ENCODE measurements at places on chromosomes 7 and 10.

- DNase-seq = no peak
Measured at GRCh38 chr10:3494131-3494837, 290.7 kb downstream of the KLF6 start.

- DNase-seq = no peak
Measured at GRCh38 chr7:69932034-69932628, 333.9 kb downstream of the AUTS2 start.

DNA sequence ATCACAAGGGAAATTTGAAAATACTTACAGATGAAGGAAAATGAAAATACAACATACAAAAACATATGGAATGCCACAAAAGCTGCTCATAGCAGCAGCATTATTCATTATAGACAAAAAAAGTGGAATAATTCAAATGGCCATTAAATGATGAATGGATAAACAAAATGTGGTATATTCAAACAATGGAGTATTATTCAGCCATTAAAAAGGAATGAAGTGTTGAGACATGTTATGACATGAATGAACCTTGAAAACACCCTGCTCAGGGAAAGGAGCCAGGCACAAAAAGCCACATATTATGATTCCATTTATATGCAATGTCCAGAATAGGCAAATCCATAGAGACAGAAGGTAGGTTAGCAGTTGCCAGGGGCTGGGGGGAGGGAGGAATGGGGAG is 62.6 kb upstream of the SFMBT2 start:
- DNase-seq = no peak

DNA sequence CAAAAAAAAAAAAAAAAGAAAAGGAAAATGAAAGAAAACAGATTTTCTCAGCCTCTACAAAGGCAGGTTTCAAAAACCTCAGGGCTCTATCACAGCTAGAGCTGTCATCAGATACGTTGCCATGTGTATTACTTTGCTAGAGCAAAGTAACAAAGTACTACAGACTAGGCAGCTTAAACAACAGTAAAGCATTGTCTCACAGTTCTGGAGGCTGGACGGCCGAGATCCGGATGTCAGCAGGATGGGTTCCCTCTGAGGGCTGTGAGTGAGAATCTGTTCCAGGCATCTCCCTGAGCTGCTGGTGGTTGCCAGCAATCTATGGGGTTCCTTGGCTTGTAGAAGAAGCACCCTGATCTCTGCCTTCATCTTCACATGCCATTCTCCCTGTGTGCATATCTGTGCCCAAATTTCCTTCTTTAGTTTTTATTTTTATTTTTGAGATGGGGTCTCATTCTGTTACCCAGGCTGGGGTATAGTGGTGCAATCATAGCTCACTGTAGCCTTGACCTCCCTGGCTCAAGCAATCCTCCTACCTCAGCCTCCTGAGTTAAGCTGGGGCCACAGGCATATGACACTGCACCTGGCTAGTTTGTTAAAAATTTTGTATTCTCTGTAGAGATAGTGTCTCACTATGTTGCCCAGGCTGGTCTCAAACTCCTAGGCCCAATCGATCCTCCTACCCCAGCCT is 48.9 kb upstream of the KDM7A start:
- DNase-seq = no peak

- no peak for DNase-seq
Measured at GRCh38 chr10:5840314-5841307, 27.4 kb upstream of the GDI2 start.

DNA sequence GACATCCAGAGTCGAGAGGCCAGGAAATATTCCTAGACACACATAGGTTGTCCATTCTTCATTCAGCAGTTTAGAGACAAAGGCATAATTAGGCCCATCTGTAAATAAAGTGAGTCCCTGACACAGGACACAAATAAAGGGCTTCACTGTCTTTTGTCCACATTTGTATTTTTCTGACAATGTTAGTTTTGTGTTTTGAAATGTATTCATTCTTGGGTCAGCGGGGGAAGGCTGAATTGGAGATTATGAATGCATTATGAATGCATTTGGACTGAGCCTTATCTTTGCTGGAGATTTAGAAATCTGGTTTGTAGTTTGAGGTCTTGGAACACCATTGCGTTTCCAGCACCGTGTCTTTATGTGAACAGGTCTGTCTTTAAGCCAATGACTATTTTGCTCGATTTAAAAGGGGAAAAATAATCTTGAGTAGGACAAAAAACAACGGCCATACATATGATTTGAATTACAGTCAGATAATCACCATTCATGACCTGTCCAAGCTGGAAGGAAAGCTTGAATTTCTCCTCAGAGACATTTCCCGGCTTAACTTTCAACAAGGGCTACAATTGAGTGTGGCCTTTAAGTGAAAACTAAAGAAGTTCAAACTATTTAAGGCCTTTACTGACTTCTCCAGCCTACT is 334.8 kb downstream of the WDR11 start:
- no peak for DNase-seq

DNA sequence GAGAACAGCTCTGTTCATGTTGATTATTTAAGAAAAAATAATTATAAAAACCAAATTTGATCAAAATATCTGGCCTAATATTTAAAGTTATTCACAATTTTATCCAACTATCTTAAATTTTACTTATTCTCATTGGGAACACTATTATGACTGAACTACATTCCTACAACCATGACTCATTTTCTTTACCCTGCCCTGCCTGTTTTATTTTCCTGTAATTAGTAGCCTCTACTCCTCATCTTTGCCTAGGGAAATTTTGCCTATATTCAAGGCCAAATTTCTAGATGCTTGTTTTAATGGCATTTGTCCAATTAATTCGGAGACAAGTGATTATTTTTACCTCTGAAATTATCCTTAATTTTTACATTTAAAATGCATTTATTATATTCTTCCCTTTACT is 289.7 kb upstream of the TMEM229A start:
- DNase-seq = no peak

DNA sequence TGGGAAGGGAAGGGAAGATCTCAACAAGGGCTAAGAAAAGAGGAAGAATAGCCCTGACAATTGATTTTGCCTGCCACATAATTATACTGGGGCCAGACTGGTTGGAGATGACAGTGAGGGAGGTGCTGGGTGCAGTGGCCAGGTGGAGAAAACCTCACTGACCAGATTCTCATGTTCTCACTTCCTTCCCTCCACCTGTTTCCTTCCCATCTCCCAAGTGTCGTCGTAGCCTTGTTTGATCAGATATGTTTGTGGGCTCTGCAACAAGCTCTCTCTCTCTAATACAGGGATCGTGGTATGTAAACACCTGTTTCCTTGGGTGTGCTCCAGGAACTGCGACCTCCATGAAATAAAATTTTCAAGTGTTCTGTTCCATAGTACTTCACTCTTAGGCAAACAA is 60.2 kb downstream of the VCL start:
- no peak for DNase-seq

DNA sequence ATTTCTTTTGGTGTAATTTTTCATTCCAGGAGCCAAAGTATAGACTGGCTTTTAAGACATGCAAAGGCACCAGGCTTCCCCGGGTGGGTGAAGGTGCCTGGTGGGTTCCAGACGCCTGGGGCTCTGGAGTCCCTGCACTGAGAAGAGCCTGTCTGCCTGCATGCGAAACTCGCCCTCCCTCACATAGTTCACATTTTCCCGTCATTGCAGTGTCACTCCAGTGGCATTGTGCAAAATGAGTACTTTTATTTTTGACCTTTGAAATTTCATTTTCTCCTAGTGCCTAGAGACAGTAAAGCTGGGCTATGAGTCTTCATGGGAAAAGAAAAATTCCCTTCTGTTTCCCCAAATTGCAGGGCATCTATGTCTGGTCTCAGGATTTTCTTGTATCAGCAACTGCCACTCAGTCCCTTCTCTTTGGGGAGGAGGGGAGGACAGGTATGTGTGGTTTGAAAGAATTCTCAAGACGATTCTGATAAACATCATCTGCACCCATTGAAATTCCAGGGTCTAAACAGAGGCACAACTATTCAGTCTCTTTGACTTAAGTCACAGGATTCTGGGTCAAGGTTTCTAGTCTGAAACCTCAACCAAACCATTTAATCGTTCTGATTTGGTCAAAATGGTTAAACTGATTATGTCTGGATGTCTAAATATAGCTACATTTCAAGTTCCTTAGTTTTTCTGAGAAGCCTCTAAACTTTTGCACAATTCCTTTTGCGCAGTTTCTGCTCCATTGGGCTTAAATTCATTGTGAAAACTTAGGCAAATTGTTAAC is 107.8 kb downstream of the CYP26A1 start:
- no peak for DNase-seq

- DNase-seq = no peak
Measured at GRCh38 chr7:24763303-24763901, 6.1 kb upstream of the GSDME start.

DNA sequence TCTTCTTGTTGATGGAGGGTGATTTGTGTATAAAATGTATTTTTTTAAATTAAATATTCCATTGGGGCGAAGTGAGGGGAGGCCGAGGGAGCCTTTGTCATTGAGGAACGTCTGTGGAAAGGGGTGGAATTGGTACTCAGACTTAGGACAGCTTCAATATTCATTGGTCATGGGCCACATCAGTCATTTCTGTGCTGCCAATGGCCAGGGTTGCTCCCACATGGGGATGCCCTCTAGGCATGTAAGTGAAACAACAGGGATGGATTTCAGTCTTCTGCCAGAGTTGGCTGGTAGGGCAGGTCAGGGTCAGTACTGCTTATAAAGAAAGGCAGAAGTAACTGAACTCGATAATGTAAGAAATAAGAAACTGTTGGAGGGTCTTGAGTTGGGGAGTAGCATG is 47.2 kb downstream of the NEURL1 start:
- no peak for DNase-seq

- DNase-seq = no peak
Measured at GRCh38 chr10:85593226-85593772, 773.3 kb downstream of the GRID1 start.

GRCh38 chr7:43954524-43955228 is 28.4 kb downstream of the UBE2D4 start:
- DNase-seq = no peak

DNA sequence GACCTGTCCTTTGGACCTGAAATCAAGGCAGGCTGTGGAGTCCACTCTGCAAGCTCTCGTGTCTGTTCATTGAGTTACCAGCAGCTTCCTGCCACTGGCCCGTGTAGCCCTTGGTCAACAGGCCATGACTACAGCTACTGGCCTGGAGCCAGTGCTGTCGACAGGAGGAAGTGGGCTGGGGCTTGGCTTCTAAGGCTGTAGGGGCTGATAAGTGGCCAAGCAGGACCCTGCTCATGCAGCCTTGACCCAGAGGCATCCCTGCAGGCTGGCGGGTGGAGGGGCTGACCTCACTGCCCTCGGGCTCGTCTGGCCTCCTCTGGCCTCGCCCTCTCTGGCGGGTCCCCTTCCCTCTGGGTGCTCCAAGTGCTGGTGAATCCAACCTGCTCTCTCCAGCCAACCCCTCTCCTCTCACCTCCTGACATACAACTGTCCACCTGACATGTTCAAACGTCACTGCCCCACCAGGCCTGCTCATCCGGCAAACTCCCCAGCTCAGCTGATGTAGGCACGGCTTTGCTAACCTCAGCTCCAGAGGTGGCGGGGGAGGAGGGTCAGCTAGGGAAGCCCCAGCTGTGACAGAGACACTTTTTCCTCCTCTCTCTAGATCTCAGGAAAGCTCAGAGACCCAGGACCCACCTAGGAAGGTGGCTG is 188.6 kb upstream of the LYZL2 start:
- peak; percentile 52 for DNase-seq

DNA sequence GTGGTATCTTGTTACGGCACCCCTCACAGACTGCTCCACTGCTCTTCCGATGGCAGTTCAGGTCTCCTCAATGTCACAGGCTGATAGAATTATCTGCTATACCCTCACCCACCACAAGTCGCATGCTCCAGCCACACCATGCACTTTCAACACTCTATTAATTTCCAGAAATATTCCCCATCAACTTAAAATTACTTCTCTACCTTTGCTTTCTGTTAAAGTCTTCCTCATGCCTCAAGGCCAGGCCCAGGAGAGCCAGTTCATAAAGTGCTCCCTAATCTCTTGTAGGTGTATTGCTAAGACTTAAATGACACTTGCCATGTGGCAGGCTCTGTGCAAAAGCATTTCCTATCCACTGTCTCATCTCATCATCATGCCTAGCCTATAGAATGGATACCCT is 105.9 kb upstream of the ARID5B start:
- no peak for DNase-seq

DNA sequence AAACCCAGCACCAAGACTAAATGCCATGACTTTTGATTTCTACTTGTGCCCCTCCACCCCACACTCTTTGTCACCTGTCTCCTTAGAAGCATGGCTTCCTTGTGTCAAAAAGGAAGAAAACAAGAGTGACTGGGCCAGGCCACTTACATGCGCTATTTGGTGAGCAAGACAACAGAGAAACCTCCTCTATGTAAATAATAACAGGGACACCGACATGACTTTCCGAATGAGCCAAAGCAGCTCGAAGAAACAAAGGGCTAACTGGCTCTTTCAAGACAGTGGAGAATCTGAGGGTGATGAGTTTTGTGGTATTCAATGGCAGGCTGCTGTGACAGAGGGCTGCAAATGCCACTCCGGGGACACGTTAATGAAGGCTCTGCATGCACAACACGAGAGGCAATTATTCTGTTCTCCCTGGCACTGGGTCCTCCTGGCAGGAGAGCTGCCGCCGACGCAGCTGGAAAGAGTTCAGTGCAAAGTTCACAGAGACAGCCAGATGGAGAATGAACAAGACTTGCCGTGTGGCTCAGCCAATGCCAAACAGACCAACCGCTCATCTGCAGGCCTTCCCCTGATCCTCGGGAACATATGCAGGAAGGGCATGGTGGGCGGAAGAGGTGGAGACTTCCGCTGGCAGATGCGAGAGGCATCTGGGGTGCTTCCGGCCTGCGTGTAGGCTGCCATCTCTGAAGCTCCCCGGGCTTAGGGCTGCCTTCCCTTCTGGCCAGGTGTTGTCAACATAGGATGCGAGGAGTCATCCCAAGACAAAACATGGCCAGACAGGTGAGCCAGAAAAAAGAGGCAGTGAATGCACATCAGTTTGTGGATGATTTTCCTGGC is 59.1 kb upstream of the SMNDC1 start:
- DNase-seq = no peak

DNA sequence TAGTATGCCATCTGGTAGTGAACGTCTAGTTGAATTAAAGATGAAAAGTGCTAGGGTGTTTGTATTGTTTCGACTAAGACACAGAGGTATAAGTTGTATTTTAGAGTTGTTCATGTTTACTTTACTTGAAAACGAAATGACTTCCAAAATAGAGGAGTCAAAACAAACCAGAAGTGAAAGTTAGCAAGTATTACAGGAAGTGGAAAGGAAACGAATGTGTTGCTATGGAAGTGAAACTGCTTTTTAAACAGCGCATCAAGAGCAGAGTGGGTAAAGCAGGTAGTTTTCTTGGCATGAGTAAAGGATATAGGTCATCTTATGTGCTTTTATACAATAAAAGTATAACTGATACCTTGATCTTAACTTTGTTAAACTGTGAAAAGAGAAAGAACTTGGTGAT is 20.0 kb upstream of the GALNTL5 start:
- no peak for DNase-seq
